Cerebellum (tissue), 4 donors: ENCODE measurements at places on chromosomes 3 and 15.

- DNase-seq = no peak
These were observed 23.2 kb downstream of the MAPK6 start for GRCh38 chr15:52042051-52042851.

DNA sequence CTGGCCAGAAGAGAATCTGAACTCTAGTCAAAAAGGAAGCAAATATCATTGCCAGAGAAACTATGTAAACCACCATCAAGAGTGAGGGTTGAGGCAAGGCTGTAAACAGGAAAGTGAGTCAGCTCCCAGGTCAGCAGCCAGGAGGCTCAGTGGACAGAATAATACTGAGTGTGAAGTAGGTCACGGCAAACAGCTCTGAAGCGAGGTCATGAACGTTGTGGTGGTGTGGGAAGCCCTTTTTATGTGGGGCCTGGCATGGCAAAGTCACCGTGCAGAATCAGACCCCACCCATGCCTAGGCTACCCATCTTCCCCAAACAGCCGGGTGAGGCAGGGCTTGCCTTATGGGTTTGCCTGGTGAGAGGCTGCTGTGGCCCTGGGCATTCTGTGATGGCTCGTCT lies 43.9 kb downstream of the THBS1 start:
- DNase-seq = no peak

- no peak for DNase-seq
These were observed 15.0 kb upstream of the TM6SF1 start for GRCh38 chr15:83092309-83092976.

DNA sequence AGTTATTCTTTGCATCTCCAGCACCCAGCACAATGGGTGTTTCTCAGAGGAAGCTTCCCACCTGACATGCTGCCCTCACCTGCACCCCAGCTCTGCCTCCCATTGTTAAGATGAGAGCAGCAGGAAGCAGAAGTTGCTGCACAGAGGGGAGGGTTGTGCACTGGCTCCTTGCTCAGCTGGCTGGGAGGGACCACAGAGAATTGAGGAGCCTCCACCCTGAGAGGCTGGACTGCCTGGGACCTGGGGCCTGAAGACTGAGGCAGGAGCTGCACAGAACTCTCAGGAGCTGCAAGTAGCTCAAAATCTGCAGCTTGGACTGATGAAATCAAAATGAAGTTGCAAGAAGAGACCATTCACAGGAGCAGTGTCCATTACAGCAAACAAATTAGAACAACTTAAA lies 222.3 kb upstream of the LINGO1 start:
- no peak for DNase-seq

DNA sequence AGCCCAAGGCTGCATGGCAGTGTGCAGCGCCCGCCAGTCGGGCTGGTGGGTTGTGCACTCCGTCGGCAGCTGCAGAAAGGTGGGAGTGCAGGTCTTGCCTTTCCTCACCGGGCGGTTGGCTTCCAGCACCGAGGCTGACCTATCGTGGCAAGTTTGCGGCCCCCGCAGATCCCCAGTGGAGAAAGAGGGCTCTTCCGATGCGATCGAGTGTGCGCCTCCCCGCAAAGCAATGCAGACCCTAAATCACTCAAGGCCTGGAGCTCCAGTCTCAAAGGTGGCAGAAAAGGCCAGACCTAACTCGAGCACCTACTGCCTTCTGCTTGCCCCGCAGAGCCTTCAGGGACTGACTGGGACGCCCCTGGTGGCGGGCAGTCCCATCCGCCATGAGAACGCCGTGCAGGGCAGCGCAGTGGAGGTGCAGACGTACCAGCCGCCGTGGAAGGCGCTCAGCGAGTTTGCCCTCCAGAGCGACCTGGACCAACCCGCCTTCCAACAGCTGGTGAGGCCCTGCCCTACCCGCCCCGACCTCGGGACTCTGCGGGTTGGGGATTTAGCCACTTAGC lies 4.3 kb downstream of the ISL2 start:
- no peak for DNase-seq

DNA sequence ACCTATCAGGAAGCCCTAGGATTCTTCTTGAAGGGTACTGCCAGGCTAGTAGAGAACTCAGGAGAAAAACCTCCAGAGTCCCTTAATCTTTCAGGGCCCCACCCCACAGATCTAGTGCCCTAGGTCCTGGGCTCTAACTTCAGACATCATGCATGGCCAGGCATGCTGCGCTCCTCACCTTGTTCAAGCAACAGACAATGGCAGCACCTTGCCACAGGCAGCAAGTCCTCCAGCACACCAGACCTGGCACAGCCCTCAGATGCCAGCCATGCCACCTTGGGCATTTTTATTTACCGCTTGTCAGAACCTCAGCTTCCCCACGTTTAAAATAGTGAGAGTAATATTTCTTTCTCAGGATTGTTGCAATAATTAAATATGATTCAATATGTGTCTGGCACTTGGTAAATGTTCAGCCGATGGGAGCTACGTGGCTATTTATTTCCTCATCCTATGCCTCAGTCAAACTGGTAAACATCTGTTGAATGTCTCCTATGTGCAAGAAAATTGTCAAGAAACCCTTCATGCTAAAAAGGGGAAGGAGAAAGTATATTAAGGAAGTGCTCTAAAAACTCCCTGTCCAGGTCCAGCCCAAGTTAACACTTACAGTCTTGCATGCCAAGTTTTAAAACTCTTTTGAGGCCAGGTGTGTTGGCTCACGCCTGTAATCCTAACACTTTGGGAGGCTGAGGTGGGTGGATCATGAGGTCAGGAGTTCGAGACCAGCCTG lies 14.5 kb upstream of the CCR1 start:
- no peak for DNase-seq
